Suppressor macrophage (primary cell): ENCODE measurements at places on chromosomes 2 and 18.

DNA sequence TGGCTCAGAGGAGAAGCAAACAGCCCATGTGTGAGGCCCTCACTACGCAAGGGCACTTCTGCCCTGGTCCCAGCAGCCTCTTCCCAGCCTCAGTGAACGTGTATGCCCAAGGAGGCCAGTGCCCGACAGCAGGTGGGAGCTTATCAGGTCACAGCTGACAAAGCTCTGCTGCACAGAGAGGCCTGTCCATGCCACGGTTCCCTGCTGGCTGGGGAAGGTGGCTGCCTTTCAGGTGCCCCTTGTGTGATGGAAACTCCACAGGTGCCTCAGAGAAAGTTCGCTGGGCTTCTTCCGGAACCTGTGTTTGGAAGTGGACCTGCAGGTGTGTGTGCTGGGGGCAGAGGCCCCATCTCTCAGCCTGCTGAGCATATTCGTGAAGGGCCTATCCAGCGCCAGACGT, 47.3 kb downstream of the EDAR start:
- no peak for DNase-seq

GRCh38 chr2:69680001-69680675, 36.6 kb upstream of the AAK1 start:
- peak; percentile 74 for DNase-seq

- DNase-seq = no peak
Measured at GRCh38 chr18:8001711-8002301, 434.7 kb downstream of the PTPRM start.

DNA sequence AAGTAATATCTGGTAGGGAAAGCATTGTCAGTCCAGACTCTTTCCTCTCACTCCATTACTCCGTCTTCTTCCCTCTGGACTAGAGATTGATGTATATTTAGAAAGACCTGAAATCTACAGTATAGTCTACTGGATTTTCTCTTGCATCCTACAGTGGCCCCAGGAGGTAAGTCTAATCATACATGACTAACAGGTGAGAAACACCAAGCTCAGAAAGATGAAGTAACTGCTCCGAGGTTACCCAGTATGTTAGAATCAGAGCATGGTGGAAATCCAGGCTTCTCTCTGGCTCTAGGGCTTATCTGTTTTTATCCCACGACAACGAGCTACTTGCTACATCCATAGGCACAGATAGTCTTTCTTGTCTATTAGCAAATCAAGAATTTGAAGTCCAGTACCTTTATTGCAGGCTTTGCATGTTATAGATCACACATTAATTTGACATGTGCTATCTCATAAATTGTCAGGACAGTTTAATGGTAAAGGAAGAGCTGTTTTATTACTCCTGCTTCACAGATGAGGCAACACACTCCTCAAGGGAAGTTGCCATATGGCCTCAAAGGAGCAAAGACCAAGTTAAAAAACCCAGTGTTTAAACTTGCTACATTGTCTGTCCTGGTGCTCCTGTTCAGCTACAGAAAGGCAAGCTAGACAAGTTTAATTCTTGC, 484.3 kb downstream of the THSD7B start:
- DNase-seq = no peak

- no peak for DNase-seq
Measured at GRCh38 chr2:130796290-130796689, 40.4 kb upstream of the ARHGEF4 start.

- DNase-seq = no peak
Measured at GRCh38 chr2:11722292-11723060, 24.0 kb upstream of the LPIN1 start.
